Right atrium auricular region (tissue), 2 donors: ENCODE measurements at places on chromosomes 3 and 15. TPM values are rescaled to one million over a fixed set of nuclear protein-coding genes. Genes with fewer than 3 reads are reported as not detected.

DNA sequence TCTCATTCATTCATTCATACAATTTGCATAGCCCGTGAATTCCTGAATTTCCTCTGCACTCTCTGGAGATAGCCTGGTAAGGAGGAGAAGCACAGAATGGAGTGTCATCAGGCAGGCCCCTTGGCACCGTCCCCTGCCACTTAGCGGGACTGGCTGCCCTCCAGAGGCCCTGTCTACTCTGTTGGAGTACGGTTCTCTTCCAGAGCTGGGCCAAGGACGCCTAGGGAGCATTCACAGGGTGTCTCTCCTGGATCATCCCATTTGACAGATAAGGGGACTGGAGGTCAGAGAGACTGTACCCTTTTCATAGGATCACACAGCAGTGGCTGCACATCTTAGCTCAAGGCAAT is 48.0 kb downstream of the PTH1R start:
- peaks cover 54% of the 10 kb centered on the region for H3K36me3 ChIP-seq
- no peaks in the 10 kb centered on the region for H3K27me3 ChIP-seq
- H3K4me3 ChIP-seq, result no peak overlapping the region
- peak overlapping the region; percentile 91 for H3K27ac ChIP-seq

- peak overlapping the region; percentile 8 for H3K4me3 ChIP-seq
- no peaks in the 10 kb centered on the region for H3K27me3 ChIP-seq
- peak overlapping the region; percentile 48 for H3K27ac ChIP-seq
Observed at GRCh38 chr3:172520301-172520831, 2.9 kb downstream of the TNFSF10 start.

DNA sequence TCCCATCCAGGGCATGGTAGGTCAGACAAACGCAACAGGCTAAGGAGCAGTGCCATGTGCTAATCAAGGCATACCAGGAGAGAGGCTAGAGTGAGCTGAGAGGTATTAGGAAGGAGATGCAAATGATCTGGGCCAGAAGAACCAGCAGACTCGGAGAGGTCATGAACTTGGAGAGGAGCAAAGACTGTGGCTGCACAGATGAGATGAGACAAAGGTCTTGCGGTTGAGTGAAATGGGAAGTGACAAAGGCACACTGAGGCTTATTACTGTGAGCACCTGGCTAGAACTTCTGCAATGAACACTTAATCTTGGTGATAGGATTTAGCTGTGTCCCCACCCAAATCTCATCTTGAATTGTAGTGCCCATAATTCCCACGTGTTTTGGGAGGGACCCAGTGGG is 380.2 kb downstream of the ULK4 start:
- no peak overlapping the region for H3K27ac ChIP-seq
- no peaks in the 10 kb centered on the region for H3K36me3 ChIP-seq
- DNase-seq, result no peak
- no peaks in the 10 kb centered on the region for H3K27me3 ChIP-seq
- no peaks in the 10 kb centered on the region for H3K4me1 ChIP-seq

DNA sequence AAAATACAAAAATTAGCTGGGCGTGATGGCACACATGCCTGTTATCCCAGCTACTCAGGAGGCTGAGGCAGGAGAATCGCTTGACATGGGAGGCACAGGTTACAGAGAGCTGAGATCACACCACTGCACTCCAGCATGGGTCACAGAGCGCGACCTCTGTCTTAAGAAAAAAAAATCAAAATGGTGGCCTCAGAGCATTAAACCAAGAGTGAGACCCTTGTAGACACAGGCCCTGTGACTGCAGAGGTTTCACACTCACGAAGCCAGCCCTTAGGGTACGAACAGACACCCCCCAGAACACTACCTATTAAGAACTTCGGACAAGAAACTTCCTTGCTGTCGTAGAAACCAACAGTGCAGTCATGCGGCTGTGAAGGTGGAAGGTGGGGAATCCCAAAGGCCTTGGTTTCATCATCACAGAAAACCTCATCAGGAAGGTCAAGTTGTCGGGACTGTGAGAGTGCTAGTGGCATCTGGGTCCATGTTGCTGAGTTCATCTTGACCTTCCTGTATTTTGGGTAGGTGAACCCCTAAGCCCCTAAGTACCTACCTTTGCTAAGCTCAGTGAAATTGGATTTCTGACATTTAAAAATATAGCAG is 4.8 kb upstream of the PDE8A start:
- H3K27me3 ChIP-seq, result no peaks in the 10 kb centered on the region
- peaks cover 4% of the 10 kb centered on the region for H3K4me1 ChIP-seq
- H3K4me3 ChIP-seq, result no peak overlapping the region
- DNase-seq, result no peak
- no peaks in the 10 kb centered on the region for H3K36me3 ChIP-seq

DNA sequence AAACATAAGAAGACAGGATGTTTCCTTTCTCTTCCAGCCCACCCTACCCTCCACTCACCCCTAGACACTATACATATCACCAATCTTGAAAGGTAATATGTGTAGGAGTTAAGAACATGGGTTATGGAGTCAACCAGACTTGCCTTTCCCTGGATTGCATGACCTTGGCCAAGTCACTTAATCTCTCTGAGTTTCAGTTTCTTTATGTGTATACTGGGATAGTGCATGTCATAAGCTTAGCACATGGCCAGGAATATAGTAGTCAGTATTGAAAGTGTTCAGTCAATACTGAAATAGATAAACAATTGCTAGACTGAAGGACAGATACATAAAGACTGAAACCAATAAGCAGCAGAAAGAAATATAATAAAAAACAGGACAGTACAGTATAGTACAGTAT is 283.2 kb upstream of the STT3B start:
- DNase-seq, result no peak
- H3K36me3 ChIP-seq, result no peaks in the 10 kb centered on the region
- H3K4me1 ChIP-seq, result no peaks in the 10 kb centered on the region
- no peak overlapping the region for H3K4me3 ChIP-seq
- no peak overlapping the region for H3K27ac ChIP-seq

DNA sequence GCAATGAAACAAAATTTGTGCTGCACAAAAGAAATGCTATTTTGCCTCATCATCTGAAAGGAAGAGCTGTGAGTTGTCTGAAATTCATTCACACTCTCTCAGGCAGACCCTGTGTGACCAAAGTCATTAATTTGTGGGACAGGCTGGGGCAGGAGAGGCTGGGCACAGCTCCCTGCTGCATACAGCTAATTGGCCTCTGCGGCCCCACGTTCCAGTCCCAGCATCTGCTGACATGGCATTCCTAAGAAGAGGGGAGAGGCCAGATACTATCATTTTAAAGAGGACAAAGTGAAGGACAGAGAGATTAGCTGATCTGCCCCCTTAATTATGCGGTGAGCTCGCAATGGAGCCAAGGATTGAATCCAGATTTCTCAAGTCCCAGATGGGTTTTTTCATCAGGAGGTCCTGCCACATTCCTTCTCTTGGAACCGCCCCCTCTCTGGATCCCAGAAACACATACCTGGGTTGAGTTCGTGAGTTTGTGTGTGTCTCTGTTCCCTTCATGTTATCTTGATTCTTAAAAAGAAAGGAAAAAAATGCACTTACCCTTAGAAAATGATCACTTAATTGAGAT is 25.1 kb downstream of the POLR2M start:
- H3K4me1 ChIP-seq, result no peaks in the 10 kb centered on the region
- DNase-seq, result no peak
- H3K27me3 ChIP-seq, result no peaks in the 10 kb centered on the region
- no peak overlapping the region for H3K27ac ChIP-seq
- H3K36me3 ChIP-seq, result no peaks in the 10 kb centered on the region
- no peak overlapping the region for H3K4me3 ChIP-seq

DNA sequence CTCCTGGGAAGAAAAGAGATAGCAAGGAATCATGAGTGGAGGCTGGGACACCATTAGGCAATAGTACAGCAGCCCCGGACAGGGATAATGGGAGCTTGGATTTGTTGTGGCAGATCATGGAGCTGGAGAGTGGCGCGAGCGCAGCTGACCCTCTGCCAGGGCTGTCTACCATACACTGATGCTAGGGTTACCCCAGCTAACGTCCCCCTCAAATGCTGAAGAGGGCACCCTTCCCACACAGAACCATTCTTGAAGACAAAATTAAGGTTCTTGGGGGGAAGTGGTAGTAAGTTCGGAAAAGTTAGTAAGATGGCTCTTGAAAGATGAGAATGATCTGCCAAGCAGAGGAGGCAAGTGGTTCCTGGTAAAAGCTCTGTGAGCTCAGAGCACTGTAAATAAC is 61.1 kb downstream of the ST3GAL6 start:
- no peak for DNase-seq
- no peaks in the 10 kb centered on the region for H3K27me3 ChIP-seq
- no peak overlapping the region for H3K27ac ChIP-seq
- H3K4me1 ChIP-seq, result peaks cover 4% of the 10 kb centered on the region
- H3K4me3 ChIP-seq, result no peak overlapping the region

- no peak overlapping the region for H3K27ac ChIP-seq
- no peaks in the 10 kb centered on the region for H3K36me3 ChIP-seq
Observed at GRCh38 chr3:163071713-163072112, 1575.1 kb downstream of the OTOL1 start.

DNA sequence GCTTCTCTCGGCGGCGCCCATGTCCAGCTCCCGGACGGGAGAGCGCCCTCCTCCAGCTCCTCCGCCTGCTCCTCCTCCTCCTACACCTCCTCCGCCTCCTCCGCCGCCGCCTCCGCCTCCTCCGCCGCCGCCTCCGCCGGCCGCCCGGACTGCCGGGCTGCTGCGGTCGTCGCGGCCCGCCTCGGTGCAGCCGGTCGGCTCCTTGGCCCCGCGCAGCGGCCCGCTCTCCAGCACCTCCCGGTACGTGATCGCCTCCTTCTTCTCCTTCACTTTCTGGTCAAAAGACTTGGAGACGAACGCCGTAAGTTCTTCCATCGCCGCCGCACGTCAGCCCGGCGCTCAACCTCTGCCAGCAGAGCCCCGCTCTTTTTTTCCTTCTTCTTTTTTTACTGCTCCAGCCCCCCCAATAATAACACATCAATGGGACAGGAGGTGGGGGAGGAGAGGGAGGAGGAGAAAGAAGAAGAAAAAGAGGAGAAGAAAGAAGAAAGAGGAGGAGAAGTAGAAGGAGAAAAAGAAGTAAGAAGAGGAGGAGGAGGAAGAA is 438 bp downstream of the SHOX2 start:
- peak overlapping the region; percentile 53 for H3K4me3 ChIP-seq
- H3K27me3 ChIP-seq, result peaks cover 45% of the 10 kb centered on the region
- H3K36me3 ChIP-seq, result no peaks in the 10 kb centered on the region
- DNase-seq, result no peak
- H3K27ac ChIP-seq, result peak overlapping the region; percentile 44

DNA sequence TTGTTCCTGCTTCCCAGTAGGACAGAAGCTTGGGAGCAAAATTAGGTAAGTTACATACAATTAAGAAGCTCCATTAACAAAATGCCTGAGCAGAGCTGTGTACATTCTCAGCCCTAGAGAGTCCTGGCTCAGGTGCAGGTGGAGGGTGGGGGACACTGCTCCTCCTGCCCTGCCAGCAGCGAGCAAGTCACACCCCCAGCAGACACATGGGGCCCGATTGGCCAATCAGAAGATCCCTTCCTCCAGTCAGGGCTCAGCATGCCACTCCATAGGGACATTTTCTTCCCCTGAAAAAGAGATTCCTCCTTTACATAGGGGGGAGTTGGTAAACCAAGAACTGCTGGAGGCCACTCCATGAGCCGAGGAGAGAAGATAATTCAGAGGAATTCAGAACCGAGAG is 62.1 kb downstream of the PLXNA1 start:
- H3K27ac ChIP-seq, result no peak overlapping the region
- no peaks in the 10 kb centered on the region for H3K27me3 ChIP-seq
- no peak overlapping the region for H3K4me3 ChIP-seq
- H3K4me1 ChIP-seq, result no peaks in the 10 kb centered on the region
- no peak for DNase-seq

- H3K4me1 ChIP-seq, result no peaks in the 10 kb centered on the region
- DNase-seq, result no peak
- no peak overlapping the region for H3K4me3 ChIP-seq
Observed at GRCh38 chr15:87661454-87662355, 594.8 kb downstream of the NTRK3 start.

DNA sequence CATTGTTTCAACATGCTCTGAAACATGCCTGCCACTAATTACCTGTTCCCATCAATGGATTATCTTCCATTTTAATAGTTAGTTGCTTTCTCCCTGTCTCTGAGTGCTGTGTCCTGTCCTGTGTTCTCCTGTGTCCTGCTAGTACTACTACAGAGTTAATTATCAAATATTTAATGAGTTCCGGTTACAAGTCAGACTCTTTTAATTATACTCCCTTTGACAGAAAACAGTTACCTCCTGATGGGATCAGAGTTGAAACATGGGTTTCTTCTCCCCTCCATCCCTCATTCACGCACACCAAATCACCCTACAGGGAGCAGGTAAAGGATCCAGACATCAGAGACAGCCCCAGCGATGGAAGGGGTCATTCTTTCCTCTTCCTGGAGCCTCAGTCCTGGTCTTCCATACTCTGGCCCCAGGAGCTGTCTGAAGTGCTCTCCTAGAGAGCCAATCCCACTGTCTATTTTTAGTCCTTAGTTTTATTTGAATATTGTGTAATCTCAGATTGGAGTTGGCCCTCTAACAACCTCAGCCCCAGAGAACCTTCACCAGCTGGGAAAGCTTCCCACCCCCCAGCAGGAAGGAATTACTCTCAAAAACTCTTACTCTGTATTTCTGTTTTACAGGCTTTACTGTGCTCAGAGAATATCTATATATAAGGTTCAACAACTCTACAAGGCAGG is 137.0 kb upstream of the C2CD4B start:
- H3K27me3 ChIP-seq, result no peaks in the 10 kb centered on the region
- no peak for DNase-seq
- H3K4me1 ChIP-seq, result peaks cover 8% of the 10 kb centered on the region
- no peak overlapping the region for H3K4me3 ChIP-seq
- H3K27ac ChIP-seq, result no peak overlapping the region
- no peaks in the 10 kb centered on the region for H3K36me3 ChIP-seq

- peak; percentile 72 for DNase-seq
- no peaks in the 10 kb centered on the region for H3K27me3 ChIP-seq
- H3K27ac ChIP-seq, result no peak overlapping the region
- H3K4me1 ChIP-seq, result peaks cover 5% of the 10 kb centered on the region
- no peaks in the 10 kb centered on the region for H3K36me3 ChIP-seq
Observed at GRCh38 chr15:84878504-84878903, 6.0 kb upstream of the SLC28A1 start.

- peaks cover 19% of the 10 kb centered on the region for H3K36me3 ChIP-seq
- H3K27ac ChIP-seq, result no peak overlapping the region
- H3K4me1 ChIP-seq, result no peaks in the 10 kb centered on the region
- no peak overlapping the region for H3K4me3 ChIP-seq
- no peaks in the 10 kb centered on the region for H3K27me3 ChIP-seq
- DNase-seq, result no peak
Observed at GRCh38 chr15:43484455-43484854, 8.5 kb downstream of the TP53BP1 start.

- no peak for DNase-seq
- no peaks in the 10 kb centered on the region for H3K27me3 ChIP-seq
- no peaks in the 10 kb centered on the region for H3K4me1 ChIP-seq
- no peak overlapping the region for H3K27ac ChIP-seq
- H3K4me3 ChIP-seq, result no peak overlapping the region
Observed at GRCh38 chr3:114093016-114093380, 36.5 kb downstream of the QTRT2 start.

The MESP1 gene
- total RNA-seq, result 2.4 TPM

The ZKSCAN7 gene
- total RNA-seq, result 3.4 TPM

The FAM98B gene
- 9.8 TPM for total RNA-seq

The LRRIQ4 gene
- total RNA-seq, result 0.43 TPM

The SHISA5 gene
- 66.9 TPM for total RNA-seq

The PBRM1 gene
- total RNA-seq, result 39.8 TPM
